CD8-positive, alpha-beta T cell (primary cell): ENCODE measurements at places on chromosomes 7 and 10.

DNA sequence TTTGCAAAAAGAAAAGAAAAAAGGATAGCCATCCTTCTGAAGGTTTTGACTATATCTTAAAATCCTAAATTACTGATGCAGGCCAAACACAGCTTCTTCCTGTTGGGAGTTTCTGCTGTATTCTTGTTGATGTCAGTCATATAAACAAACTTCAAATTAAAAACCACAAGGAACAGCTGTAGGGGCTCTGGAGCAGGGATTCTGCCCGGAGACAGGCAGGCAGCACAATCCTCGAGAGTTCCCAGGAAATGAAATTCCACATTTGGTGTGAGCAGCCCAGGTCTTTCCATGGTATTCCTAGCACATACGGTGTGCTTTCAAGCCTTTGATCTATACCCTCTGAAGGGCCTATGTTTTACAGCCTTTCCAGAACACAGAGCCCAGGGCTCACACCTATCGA lies 43.2 kb downstream of the INSYN2A start:
- DNase-seq, result no peak

DNA sequence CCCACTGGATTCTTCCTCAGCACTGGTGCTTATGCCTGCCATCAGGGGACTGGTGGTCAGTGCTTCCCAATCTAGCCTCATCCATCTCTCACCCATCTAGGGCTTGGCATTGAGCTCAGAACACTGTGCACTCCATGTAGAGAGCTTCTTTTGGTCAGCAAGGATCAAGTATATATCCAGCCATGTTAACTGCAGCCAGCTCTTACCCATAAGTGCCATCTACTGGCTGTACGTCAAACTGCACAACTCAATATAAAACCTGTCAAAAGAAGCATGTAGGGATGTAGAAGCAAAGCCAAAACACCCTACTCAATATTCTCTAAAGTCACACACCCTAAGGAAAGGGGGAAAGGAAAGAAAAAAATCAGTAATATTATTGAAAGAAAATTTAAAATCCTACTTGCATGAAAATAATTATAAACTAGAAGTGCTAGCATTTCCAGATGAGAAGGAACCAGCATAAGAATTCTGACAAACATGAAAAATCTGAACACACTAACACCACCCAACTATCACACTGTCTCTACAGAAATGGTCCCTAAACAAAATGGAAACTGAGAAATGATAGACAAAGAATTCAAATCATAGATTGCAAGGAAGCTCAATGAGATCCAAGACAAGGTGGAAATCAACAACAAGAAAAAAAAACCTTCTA lies 531.1 kb upstream of the STEAP1 start:
- DNase-seq, result no peak

DNA sequence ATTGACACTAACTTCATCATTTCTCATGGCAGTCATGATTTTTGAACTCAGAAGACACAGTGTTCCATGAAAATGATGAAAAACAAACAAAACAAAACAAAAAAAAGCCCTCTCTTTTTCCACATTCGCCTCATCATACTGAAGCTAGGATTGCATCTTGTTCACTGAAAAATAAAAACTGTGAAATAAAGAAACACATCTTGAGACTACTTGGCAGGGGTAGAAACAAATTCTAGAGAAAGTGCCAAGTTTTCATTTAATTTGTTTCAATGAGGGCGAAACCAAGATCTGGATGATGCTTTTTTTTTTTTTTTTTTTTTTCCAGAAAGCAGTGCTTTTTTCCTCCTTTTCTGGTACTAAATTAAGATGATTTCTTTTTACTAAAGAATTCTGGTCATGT lies 350.4 kb upstream of the ETV1 start:
- no peak for DNase-seq

DNA sequence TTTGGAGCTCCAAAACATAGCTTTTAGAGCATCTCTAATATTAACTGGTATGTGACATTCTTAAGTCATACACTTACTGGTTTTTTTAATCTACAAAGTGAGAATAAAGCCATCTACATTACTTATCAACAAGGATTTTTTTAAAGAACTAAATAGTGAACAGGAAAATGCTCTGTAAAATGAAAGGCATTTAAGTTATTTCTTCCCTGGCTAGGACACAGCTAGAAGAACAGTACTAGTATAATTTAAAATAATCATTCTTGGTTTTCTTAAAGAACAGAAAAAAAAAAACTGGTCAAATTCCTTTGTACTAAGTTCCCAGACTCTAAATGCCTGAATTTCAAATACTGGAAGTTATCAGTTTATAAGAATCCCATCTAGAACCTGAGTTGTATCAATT lies 139.5 kb downstream of the SRPK2 start:
- DNase-seq, result no peak

DNA sequence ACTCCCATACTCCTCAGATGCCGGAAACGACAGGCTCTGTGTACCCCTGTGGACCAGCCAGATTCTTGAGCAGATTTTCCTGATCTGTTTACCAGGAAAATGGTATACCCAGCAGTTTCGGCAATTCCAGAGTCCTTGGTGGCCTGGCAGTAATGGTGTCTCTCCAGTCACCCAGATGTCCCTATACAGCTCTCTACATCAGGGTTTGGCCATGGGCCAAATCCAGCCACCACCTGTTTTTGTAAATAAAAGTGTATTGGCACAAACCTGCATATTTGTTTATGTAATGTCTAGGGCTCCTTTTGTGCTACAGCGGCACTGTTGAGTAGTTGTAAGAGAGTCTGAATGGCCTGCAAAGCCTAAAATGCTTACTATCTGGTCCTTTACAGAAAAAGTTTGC lies 491.3 kb downstream of the RPS24 start:
- DNase-seq, result no peak

GRCh38 chr10:98509745-98510144 lies 63.0 kb upstream of the HPS1 start:
- DNase-seq, result no peak

DNA sequence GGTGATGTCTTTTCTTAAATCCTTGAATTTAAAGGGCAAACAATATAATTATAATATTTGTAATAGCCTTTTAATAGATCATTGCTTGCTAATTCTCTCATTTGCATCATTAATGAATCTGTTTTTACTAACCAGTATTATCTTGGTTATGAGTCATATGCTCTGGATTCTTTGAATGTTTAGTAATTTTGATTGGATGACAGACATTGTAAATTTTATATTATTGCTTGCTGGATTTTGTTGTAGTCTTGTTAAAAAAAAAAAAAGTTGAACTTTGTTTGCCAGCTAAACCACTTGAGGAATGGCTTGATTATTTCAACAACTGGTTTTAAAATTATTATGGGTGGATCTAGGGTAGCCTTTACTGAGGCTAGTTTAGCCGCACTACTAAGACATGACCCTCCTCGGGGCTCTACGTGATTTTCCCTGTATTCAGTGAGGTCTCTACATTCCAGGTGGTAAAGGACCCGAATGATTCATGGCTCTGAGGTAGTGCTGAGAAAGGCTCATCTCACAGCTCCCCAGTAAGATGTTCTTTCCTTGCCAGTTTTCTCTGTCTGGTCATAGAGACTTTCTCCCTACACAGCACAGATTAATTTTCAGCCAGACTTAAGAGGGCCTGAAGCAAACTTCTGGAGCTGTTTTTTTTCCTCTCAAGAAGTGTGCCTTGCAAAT lies 8.5 kb downstream of the C10orf90 start:
- no peak for DNase-seq

DNA sequence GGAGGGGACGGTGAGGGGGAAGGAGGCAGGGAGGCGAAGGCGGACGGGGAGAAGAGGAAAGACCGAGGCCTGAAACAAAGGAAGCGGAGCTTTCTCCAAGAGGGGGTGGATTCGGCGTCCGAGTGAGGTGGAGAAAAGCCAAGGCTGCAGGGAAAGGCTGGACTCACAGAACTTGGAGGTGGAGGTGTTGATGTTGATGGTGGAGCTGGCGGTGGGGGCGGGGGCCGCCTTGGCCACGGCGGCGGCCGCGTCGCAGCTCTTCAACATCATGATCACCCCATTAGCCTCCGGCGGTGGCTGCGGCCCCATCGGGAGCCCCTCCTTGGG lies 578 bp downstream of the CACUL1 start:
- peak; percentile 28 for DNase-seq

DNA sequence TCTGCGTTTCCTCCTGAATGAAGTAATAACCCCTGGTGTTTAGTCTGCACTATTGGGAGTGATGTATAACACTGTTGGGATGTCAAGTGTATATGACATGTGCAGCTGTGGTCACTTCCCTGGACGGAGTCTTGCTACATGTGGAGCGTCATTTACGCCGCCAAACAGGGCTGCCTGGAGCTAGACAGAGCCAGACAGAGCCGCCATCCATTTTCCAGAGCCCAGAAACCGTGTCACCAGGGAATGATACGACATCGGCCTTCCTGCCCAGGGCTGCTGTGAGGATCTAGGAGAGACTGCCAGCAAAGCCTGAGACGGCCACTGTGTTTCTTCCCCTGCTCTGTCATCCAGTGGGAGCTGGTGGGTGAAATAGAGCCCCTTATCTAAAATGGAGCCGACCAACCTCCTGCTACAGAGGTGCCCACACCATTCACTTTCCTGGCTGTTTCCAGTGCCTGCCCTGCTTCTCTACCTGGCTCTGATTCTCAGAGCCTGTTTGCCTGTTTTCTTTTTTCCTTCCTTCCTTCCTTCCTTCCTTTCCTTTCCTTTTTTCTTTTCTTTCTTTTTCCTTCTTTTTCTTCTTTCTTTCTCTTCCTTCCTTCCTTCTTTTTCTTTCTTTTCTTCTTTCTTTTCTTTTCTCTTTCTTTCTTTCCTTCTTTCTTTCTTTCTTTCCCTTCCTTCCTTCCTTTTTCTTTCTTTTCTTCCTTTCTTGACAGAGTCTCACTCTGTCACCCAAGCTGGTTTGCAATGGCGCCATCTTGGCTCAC lies 13.3 kb upstream of the FGFR2 start:
- no peak for DNase-seq

DNA sequence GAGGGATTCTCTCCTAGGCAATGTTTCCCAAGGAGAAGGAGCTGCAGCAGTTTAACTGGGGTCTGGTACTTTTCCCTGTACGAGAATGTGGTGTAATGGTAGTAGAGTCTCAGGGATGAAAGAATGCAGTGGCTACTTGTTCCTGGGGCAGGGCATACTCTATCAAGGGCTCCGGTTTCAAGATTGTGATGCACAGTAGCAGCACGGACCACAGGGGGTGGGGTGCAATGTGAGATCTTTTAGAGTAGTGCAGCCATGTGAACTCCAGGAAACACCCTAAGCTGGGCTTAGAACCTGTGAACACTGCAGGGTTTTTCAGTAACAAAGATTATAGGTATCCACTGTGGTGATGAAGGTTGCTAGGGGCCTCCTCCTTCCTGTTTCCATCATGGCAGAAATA lies 903.9 kb downstream of the NRG3 start:
- no peak for DNase-seq

DNA sequence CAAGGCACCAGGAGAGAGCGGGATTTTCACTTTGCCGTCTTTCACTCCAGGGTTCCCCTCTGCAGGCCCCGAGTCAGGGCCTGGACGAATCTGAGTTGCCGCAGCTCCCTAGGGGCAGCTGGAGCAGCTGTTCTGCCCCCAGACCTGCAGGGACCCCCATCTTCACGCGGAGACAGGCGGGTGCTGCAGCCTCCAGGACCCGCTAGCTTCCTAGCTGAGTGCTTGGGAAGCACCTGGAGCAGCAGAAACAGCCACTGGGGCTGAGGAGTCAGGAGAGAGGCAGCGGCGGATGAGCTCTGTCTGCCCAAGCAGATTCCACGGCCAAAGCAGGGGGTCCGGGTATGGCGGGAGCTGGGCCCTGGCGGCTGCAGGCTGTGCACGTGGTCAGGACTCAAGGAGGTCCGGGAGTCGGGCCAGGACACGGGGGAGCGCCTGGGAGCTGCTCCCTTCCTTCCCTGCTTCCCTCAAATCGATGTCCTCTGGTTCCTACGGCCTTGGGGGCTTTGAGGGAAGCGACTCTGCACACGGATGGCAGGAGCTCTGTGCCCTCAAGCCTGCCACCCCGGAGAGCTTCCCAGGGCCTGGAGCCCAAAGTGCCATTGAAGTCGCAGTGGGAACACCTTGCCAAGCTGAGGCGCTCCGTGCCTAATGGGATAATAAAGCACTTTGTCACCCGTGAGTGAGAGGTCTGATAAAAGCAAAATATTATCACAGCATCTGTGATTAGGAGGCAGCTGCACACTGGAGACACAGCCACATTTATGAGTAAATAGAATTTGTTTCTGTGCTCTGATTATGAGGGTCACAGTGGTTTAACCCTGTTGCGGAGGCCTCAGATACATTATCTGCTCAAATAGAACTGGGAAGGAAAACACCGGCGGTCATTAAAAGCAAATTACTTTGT lies 17.2 kb downstream of the MNX1 start:
- DNase-seq, result no peak

DNA sequence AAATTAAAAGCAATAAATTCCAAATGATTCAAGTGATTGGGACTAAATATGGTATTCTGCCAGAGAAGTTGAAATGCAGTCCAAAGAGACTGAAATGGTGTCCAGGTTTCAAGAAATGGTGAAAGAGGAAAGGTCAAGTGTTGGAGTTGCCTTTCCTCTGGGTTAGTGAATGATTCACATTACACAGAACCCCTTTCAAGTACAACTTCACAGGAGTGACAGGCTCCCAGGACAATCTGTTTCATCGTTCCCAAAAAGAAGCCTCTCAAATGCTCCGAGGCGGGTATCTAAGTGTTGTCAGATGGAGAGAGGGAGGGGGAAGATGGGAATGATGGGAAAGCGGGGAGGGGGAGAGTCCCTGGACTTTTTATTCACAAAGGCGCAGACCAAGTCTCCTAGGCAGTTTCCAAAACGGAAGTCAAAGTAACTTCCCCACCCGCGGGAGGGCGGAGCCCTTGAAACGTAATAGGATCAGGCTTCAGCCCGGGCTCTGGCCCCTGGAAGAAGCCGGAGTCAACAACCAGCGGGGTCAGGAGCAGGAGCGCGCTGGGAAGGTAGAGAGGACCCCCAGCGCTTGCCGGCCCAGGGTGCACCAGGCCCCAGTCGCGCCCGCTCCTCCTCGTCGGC lies 754 bp downstream of the SLC25A13 start:
- DNase-seq, result peak; percentile 25

DNA sequence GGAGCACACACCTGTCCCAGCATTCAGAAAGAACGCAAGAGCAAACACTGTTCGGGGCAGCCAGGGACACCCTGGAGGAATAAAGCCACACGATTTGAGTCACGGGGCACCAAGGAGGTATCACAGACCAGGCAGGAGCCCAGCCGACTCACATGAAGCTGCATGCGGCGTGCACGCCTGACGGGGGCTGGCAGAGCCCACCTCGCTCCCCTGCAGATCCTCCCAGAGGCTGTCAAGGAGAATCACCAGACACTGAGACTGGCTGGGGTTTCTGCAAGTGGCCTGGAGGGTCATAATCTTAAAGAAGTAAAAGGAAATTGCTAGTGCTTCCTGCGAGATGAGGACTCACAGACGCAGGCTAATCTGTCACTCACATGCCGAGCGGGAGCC lies 61.6 kb downstream of the TCERG1L start:
- no peak for DNase-seq

- DNase-seq, result no peak
Observed at GRCh38 chr7:80760292-80760691, 121.8 kb downstream of the CD36 start.
